ENCODE measurements at places on chromosomes 11 and 22. TPM values are rescaled to one million over a fixed set of nuclear protein-coding genes. Genes with fewer than 3 reads are reported as not detected.

Gene CARD10
- total RNA-seq, result 0.09 TPM

Gene PKNOX2
- not detected for total RNA-seq

Gene TNKS1BP1
- 15.6 TPM for total RNA-seq

Gene CACNA1I
- total RNA-seq, result 0.09 TPM

Gene CCDC87
- 0.09 TPM for total RNA-seq

Measured in activated T-helper 2 cell treated with anti-CD3 and anti-CD28 coated beads, Interferon-gamma antibody, Interleukin-2, Interleukin-4, amounts not matched to agents 10 μg/mL and 5 μg/mL and 100 μg/mL, durations not matched to agents 14 hours and 24 hours and 36 hours (primary cell).